ENCODE measurements at places on chromosomes 7 and 10.
A peak's percentile ranks its signal among the peaks of the same experiment; 100 is the strongest.

DNA sequence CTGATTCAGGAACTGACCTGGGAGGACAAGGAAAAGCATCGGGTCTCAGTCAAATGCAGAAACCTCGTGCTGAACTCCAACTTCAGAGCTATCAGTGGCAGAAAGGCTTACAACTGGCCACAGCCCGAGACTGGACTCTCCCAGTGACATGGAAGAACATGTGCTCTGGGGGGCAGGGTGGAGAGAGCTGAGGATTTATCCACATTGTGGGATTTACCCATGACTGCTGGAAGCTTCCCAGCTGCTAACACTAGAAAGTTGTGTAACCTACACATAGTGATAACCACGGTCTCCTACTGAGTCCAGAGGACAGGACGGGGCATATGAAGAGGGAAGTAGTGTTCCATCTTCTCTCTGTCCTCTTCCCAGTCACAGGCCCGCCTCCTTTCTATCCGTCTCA lies 103.4 kb downstream of the ITIH5 start:
- peak; percentile 74 for DNase-seq

- no peak for DNase-seq
Observed at GRCh38 chr7:3302681-3303320, 1.7 kb downstream of the SDK1 start.

GRCh38 chr7:67947646-67948045 lies 951.0 kb downstream of the TYW1 start:
- DNase-seq = no peak

- no peak for DNase-seq
Observed at GRCh38 chr7:27030393-27031050, 65.3 kb downstream of the HOXA1 start.

- peak; percentile 72 for DNase-seq
Observed at GRCh38 chr7:41886901-41887311, 184.0 kb upstream of the INHBA start.

DNA sequence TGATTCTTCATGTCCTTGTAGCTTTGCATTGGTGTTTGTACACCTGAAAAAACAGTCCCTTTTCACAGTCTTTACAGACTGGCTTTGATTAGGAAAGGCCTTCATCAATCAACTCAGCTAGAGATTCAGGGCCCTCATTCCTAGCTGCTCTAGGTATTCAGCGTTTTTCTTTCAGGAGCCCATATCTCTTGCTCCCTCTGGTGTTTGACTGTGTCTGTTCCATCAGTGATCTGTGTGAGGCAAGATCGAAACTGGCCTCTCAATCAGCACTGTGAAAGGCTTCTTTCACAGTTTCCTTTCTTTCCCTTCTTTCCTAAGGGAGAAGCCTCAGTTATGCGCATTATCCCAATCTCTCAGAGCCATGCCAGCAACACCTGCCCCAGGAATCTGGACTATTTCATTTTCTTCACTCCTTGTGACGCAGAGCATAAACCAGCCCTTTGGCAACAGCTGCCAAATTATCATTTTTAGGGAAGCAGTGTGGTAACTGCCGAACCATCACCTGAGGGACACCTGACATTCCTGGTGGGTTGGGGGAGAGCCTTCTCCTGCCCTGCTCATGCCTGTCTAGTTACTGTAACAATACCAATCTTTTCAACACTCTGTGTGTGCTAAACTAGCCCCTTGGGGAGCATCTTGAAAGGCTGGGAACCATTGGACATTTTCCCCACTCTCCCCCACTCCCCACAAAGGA lies 75.7 kb upstream of the CCDC71L start:
- DNase-seq = no peak
